ENCODE measurements at places on chromosomes 1 and 21. TPM values are rescaled to one million over a fixed set of nuclear protein-coding genes. Genes with fewer than 3 reads are reported as not detected.

DNA sequence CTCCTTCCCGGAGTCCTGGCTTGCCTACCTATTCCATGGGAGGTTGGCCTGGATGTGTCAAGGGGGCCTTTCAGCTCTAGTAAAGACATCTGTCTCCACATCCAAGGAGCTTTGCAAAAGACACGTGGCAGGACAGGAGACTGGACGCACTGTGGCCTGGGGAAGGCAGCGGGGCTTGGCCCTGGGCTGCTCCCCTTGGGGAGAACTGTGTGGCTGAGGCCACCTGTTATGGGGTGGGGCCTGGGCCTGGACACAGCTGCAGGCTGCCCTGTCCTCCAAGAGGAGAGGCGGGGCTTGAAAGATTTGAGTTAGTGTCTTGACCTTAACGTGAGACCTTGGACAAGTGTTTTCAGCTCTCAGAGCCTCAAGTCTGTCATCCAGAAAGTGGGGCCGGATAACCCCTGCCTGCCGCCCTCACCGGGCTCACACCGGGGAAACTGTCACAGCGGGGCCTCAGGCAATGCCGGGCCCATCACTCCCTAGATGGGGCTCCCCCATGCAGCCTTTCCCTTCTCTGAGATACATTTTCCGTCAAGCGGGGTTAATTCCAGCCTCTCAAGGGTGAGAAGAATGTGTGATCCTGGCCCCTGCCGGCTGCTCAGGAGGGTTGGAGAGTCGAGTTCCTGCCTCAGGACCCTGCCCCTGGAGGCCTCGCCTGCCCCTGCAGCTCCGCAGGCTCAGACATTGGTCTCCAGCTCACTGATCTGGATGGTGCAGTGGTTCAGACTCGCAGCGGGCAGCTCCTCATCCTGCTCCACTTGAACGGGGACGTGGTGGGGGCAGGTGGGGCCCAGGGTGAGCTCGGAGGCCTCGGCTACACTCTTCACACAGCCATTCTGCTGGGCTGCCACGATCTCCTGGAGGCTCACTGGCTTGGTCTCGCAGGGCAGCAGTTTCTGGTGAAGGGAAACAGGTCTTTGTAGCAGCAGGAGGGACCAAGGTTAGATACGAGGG is 25.6 kb downstream of the PODN start:
- H3K4me3 ChIP-seq, result no peak overlapping the region
- no peaks in the 10 kb centered on the region for H3K36me3 ChIP-seq
- H3K27me3 ChIP-seq, result no peaks in the 10 kb centered on the region

- no peak overlapping the region for H3K27ac ChIP-seq
- H3K4me1 ChIP-seq, result no peaks in the 10 kb centered on the region
- no peak for DNase-seq
- no peak overlapping the region for H3K4me3 ChIP-seq
- no peaks in the 10 kb centered on the region for H3K27me3 ChIP-seq
- no peaks in the 10 kb centered on the region for H3K36me3 ChIP-seq
Measured at GRCh38 chr1:163959622-163960021, 599.4 kb upstream of the PBX1 start.

The RBM8A gene
- 122 TPM for total RNA-seq

GRCh38 chr1:22778862-22779520 is 68.4 kb downstream of the EPHB2 start:
- H3K36me3 ChIP-seq, result no peaks in the 10 kb centered on the region
- H3K4me3 ChIP-seq, result no peak overlapping the region
- peaks cover 1% of the 10 kb centered on the region for H3K4me1 ChIP-seq

The RASSF5 gene
- total RNA-seq, result 6.4 TPM

The SMIM1 gene
- not detected for total RNA-seq

The WNT3A gene
- total RNA-seq, result not detected

Data from transverse colon (tissue), 4 donors.